ENCODE measurements at places on chromosomes 2 and 18.

DNA sequence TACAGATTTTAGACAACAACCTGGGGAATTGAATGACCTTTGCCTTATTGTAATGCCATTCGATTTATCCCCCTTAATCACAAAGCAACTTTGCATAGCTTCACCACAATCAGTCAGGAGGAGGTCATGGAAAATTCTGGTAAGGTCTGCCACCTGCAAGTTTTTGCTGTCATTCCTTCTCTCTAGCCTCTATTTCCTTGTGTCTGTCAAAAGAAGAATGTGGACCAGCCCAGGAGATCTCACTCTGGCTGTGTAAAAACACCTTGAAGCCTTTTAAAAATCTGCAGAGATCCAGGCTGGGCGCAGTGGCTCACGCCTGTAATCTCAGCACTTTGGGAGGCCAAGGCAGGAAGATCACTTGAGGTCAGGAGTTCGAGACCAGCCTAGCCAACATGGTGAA is 74.1 kb upstream of the BZW1 start:
- DNase-seq = no peak

GRCh38 chr2:178110681-178111080 is 1.6 kb upstream of the RBM45 start:
- DNase-seq = no peak

DNA sequence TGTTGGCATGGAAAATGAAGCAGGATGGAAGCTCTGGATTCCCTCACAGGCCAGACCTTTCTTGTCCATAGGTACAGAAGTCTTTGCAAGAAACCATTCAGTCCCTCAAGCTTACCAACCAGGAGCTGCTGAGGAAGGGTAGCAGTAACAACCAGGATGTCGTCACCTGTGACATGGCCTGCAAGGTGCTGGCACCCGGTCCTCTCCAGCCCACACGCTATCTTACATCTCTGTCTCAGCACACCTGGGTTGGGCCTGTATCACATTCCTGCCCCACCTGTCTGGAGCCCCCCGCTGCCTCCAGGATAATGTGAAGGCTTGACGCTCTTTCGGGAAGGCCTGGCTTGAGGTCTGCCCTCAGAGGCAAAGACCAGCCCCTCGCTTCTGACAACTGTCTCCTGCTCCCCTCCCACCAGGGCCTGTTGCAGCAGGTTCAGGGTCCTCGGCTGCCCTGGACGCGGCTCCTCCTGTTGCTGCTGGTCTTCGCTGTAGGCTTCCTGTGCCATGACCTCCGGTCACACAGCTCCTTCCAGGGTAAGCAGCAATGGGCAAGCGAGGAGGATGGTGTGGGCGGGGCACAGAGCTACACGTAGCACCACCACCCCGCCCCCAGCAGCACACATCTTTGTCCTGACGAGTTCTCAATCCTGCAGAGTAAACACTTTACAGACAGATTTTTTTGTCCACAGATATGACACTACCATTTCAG is 6.0 kb downstream of the TMEM214 start:
- no peak for DNase-seq

DNA sequence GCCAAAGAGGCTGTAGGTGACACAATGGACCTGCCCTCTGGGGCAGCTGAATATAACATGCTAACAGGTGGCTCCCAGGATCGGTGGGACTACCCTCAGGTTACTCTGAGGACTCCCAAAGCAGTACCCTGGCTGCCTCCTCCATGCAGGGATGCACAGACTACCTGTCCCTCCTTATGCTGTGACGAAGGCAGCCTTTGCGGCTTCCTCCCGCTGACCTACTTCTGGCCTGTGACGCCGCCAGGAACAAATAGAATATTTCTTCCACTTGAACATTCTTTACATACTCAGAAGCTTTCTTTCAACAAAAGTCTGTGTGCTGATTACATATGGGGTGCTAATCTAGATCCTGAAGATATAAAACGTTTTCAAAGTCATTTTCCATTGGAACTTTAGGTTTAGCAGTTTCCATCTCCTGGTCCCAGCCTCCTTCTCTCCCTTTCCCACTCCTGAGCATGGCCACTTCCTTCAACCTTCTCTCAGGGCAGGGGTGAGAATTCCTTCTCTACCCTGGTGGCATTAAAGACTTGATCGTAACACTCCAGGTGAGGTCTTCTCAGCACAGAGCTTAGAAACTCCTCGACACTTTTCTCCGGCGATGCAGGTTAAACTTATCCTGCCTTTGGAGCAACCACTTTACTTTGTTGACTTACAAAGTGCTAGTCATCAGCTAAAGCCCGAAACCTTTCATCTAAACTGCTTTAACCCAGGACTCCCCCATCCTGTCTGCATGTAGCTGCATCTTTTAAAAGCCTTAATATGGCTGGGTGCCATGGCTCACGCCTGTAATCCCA is 58.9 kb upstream of the STK17B start:
- no peak for DNase-seq

DNA sequence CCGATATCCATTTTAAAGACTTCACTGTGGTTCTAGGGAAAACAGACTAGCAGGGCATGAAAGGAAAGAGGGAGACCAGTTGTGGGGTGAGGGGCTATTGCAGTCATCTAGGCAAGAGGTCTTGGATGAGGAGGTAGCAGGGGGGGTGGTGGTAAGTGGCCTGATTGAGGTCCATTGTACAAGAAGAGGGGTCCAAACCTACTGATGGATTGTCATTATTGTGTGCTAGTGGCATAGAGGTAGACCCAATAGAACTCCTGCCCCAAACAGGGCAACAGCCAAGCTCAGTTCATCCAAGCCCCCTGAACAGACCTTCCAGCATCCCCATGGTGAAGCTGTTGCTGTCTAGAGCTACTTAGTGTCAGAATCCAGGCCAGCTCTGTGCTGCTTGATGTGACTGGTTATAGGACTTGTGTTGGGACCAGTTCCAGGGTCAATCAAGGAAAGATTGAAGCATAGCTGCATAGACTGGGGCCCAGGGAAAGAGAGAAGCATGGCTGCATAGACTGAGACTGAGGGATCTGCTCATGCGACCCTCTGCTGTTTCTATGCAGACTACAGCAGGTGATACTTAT is 7.0 kb downstream of the ASAP2 start:
- DNase-seq = no peak

GRCh38 chr18:46414863-46415262 is 242.2 kb downstream of the LOXHD1 start:
- DNase-seq = no peak

DNA sequence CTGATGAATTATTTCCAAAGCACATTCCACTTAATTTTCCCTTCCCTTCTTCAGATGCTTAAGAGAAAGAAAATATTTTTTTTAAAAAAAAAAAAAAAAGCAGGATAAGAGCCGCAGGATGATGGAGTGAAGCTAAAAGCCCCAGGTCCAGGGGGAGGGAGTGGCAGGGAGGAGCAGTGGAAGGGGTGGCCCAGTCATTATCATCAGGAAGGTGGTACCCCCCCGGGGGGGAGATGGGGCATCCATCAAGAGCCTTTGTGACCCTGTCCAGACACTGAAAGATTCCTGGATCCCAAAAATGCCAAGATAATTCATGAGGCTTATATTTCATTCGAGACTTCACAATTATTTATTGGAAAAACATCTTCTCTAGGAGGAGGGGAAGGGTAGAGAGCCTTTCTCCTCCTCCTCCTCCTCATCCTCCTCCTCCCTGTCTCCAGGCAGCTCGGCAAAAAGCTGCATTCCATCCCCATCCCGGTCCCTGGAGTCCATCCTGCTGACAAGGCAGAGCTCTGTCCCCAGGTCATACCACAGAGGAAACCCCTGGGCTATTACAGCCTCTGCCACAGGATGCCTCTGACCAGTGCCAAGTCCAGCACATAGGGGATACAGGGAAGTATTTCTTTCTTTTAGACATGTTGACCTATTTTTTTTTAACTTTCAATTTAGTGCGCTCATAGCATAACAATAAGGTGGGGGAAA is 125.3 kb downstream of the TWIST2 start:
- DNase-seq = no peak

GRCh38 chr2:217331523-217332416 is 471.9 kb upstream of the TNP1 start:
- peak; percentile 85 for DNase-seq

GRCh38 chr2:53512071-53512826 is 255.4 kb upstream of the CHAC2 start:
- DNase-seq = no peak

DNA sequence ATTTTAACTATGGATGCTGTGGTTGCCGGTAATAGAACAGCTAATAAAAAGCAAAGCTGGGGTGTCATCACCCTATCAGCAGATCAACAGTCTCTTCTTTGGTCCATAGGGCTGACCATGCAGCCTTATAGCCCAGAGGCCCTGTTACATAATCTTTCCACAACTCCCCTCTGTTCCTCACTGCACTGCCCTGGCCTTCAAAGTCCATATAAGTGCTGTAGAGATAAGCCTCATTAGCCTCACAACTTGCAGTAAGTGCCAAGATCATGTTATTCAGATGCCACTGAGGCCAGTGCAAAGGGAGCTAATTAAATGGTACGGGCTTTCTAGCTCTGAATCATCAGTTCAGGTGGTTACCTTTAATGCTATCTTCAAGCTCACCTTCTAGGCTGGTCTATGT is 89.7 kb upstream of the CXCR4 start:
- DNase-seq = no peak

DNA sequence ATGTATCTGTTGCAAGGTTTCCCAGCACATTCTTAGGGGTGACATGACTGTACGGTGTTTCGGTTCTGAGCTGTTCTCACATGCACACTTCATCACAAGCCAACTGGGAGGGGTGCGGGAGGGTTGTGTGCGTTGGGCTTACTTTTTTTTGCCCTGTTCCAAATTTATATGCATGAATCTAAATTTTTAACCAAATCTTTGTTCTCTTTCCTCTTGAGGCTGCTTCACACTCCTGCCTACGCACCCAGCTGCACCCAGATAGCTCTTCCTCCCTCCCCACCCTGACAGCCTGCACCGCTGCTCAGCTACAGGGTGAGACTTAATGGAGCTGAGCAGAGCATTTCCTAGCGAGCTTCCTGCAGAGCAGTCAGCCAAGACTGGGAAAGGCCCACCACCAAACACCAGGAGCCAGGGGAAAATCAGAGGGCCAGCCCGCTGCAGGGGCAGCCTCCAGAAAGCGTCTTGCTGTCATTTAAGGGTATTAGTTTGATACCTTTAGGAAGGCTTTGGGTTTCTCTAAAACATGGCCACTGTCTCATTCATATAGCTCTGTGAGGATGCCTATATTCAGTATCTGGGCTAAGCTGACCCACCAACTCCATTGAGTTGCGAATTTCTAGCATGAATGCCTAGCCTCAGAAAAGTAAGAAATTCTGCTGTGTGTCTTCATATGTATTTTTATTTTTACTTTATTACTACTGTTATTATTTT is 84.5 kb downstream of the POU3F3 start:
- DNase-seq = no peak

GRCh38 chr2:168658706-168659105 is 143.7 kb upstream of the NOSTRIN start:
- DNase-seq = no peak

DNA sequence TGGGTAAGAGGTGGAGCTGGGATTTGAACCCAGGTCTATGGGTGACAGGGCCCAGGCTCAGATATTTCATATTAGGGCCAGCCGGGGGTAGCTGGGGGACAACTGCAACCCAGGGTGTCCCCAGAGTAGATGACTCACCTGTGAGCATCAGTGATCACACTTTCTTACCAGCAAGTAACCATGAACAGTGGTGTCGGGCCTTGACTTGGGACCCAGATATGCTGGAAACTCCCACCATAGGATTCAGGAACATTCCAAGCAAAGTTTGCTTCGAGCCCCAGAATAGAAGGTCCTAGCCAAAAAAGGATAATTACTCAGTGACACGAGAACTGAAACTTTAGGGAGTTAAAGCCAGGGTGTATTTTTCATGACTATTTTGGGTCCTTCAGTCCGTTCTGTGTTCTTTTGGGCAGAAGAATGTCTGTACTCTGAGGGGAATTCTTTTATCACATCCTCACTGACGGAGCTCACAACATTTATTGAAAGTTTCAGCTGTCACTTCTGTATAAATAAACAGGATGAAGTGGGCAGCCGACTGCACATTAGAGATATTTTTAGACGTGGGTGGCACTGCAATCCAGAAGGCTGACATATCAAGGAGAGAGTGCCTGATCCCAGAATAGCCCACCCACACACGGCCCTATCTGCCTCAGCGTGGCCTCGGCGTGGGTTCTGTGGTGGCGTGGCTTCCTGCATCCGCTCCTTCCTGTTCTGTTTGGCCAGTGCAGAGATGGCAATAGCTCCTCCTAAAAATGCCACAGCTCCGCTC is 45.6 kb downstream of the RAMP1 start:
- DNase-seq = no peak

DNA sequence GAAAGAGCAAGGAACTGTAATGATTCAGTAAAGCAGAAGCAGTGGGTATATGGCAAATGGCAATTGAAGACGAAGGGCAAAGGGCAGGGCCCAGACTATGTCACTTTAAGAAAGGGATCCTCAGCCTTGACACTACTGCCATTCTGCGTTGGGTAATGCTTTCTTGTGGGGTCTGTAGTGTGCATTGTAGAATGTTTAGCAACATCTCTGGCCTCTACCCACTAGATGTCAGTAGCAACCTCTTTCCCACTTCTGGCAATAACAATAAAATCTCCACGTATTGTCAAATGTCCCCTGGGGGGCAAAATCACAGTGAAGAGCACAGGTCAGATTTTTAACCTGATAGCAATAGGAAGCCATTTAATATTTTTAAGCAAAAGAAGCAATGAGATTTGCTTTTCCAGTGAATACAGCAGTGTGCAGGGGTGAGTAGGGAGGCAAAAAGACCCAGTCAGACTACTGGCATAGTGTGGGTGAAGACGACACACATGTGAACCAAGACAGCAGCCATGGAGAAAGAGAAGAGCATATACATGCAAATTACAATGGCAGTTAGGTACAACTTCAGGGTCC is 209.5 kb downstream of the DYM start:
- DNase-seq = no peak

- peak; percentile 55 for DNase-seq
Measured at GRCh38 chr2:133817680-133818566, 249.7 kb upstream of the NCKAP5 start.

- peak; percentile 90 for DNase-seq
Measured at GRCh38 chr2:240434728-240435456, 571 bp upstream of the GPC1 start.

- peak; percentile 65 for DNase-seq
Measured at GRCh38 chr2:64644458-64645382, 9.0 kb downstream of the SERTAD2 start.

GRCh38 chr2:112627060-112628040 is 18.4 kb upstream of the SLC20A1 start:
- DNase-seq = peak; percentile 9

DNA sequence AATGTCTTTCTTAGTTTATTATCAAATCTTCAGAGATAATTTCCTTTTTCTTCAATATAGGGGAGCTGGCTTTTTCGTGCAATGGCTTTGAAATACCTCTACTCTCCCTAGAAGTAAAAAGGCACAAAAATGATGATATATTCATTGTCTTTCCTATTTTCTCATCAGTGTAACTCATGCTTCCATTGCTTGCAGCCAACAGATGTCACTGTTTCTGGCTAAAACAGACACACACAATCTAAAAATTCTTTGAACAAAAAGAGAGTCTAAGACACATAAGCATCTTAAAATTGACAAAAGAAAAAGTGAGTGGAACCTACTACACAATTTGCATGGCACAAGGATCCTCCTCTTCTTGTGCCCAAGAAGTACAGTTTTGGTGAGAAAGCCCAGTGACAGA is 448.7 kb upstream of the VRK2 start:
- no peak for DNase-seq

Data from Caco-2 (cell line).